NCI-H345 (cell line): ENCODE measurements at places on chromosomes 13 and 19.

DNA sequence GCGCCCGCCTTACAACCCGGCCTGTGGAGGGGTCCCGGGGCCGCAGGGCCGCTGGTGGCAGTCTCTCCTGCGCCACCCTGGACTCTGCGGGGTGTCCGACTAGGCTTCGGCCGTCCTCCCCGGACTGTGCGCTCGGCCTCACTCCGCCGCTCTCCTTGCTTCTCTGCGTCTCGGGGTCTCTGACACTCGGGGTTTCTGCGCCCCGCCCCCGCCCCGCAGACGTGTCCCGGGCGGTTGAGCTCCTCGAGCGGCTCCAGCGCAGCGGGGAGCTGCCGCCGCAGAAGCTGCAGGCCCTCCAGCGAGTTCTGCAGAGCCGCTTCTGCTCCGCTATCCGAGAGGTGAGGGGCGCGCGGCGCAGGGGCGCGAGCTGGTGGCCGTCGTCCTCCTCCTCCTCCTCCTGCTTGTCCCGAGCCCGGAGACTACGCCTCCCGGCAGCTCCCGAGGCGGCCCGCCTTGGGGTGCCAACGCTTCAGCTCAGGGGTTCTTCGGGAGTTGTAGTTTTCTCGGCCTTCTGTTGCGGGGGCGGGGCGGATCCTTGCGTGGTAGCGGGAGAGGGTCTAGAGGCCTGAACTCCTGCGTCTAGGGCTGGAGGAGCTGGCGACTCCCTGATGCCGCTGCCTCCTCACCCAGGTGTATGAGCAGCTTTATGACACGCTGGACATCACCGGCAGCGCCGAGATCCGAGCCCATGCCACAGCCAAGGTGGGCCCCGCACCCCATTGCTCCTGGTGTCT lies 627 bp downstream of the LIN7B start:
- DNase-seq = peak; percentile 31

DNA sequence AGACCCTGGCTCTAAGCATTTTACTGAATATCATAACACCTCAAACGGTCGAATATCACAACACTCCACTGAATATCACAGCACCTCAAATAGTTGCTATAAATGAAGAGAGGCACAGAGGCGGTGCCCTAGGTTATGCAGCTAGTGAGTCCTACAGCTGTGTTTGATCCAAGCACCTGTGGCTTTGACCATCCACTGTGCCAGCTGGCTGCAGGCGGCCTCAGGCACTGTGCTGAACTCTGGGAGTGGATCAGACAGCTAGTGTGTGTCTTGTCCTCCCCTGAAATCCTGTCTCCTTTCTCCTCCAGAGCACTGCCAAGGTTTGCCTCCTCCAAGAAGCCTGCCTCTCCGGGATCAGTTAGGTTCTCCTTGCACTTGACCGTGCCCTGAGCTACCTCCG lies 7.3 kb downstream of the NOSIP start:
- no peak for DNase-seq

GRCh38 chr13:30810801-30811200 lies 75.5 kb downstream of the ALOX5AP start:
- DNase-seq = peak; percentile 58

- DNase-seq = no peak
Observed at GRCh38 chr19:10567656-10568055, 1.1 kb downstream of the CDKN2D start.

DNA sequence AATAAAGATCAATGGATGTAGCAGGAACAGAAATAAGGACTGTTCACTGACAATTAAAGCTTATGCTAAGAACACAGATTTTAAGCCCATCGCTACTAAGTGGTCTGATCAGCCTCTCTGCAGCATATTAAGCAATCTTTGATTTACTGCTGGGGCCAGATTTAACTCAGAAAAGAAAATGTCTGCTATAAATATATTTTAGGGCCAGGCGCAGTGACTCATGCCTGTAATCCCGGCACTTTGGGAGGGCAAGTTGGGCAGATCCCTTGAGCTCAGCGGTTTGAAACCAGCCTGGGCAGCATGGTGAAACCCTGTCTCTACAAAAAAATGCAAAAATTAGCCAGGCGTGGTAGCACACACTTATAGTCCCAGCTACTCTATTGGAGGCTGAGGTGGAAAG lies 43.0 kb downstream of the METTL21C start:
- DNase-seq = no peak

- DNase-seq = no peak
Observed at GRCh38 chr19:18613589-18614234, 1.0 kb downstream of the TMEM59L start.

- DNase-seq = no peak
Observed at GRCh38 chr13:30870049-30870884, 35.8 kb upstream of the MEDAG start.

DNA sequence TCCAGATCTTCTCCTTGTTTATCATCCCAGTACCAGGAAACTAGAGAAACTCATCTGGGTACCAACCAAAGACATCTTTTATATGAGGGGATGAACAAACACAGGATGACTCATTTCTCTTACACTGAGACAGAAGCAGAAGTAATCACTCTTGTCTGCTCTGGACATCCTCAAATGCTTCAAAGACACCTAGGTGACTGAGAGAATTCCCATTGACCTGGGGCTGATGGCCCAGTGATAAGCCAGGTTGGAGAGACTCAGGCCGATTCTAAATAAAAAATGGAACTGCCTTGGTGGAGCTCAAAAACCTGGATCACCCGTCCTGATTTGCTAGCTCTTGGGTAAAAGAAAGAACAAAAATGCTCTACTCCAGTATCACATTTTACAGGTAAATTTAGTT lies 182.2 kb downstream of the ZNF486 start:
- DNase-seq = no peak

DNA sequence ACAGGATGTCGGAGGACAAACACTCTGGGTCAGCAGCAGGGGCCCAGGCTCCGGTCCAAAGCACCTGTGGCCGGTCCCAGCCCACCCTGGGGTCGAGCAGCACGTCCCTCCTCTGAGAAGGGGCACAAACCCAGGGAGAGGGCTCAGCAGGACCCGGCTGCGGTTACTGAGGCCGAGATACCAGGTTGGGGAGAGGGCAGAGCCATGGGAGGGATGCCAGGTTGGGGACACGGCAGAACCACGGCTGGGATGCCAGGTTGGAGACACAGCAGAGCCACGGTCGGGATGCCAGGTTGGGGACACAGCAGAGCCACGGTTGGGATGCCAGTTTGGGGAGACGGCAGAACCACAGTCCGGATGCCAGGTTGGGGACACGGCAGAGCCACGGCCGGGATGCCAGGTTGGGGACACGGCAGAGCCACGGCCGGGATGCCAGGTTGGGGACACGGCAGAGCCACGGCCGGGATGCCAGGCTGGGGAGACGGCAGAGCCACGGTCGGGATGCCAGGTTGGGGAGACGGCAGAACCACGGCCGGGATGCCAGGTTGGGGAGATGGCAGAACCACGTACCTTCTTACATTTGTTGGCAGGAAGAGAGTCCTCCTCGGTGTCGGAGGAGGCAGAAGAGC lies 18.5 kb downstream of the MIER2 start:
- DNase-seq = no peak

DNA sequence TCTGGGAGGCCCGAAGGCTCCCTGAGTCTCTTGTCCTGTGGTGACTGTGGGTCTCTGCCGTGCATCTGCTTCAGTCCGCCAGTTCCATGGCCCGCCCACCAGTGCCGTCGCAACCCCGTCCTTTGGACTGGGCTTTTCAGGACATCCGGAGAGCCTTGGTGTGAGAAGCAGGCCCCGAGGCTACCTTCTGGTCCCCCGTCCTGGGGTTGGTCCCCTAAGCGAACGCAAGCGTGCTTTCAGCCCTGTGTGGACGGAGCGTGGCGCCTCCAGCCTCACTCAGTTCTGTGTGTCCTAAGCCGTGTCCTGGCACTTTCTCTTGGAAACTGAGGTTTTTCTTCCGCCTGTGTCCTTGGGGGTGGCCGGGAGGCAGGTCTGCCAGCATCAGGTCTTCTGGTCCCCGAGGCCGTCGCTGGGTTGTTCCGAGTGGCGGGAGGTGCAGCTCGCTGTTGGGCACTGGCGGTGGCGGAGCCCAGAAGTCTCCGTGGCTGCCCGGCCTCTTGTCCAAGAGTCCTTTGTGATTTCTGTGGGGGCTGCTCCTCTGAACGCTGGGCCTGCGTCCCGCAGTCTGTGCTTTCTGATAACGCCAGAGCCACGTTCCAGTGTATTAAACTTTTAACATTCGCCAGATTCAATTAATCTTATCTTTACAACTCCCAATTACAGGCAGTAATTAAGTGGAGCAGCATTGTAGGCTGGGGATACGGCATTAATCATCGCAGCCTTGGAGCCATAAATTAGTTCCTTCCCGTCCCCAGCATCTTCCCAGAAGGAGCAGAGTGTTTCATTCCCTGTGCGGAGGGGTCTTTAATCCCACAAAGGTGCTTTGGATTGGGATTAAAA lies 99.5 kb downstream of the KDM4B start:
- no peak for DNase-seq

- no peak for DNase-seq
Observed at GRCh38 chr19:39190768-39191167, 6.0 kb upstream of the NCCRP1 start.

DNA sequence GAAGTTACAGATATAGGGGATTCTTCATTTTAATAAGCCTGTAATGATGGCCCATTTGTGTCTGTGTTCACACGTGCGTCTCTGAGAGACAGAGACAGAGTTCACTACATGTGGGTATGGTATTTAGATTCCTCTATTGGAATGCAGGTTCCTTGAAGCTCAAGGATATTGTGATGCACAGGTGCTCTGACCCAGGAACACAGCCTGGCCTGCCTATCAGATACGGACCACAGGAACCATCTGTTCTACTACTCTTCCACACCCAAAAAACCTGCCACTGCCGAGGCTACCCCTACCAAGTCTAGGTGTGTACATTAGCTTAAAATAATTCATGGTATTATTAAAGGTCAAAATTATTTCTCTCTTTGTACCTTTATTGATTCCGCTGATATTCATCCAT lies 289.2 kb downstream of the ATP8A2 start:
- no peak for DNase-seq

GRCh38 chr19:1318678-1319471 lies 33.2 kb downstream of the EFNA2 start:
- DNase-seq = no peak

- no peak for DNase-seq
Observed at GRCh38 chr19:34291235-34291634, 36.9 kb downstream of the GARRE1 start.

GRCh38 chr13:80101040-80101439 lies 239.9 kb downstream of the SPRY2 start:
- no peak for DNase-seq

DNA sequence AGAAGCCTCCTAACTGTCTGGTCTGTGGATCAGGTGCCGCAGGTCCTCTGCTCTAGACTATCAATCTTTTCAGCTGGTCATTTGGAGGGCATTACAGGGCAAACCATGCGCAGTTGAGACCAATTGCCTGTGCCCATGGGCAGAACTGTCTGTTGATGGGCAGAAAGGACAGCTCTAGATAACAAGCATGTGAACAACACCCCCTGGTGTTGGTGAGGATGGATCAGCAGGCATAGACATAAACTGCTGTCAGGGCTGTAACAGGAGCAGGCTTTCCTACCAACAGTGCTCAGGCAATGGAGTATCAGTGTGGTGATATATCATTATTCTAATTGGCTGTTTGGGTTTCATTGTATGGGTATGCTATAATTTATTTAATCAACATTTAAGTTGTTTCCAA lies 104.7 kb upstream of the KL start:
- DNase-seq = peak; percentile 41

- no peak for DNase-seq
Observed at GRCh38 chr13:32432856-32433255, 4.9 kb upstream of the N4BP2L1 start.

GRCh38 chr19:650121-650520 lies 10.4 kb downstream of the FGF22 start:
- DNase-seq = no peak

GRCh38 chr19:5961969-5962945 lies 15.7 kb downstream of the RANBP3 start:
- peak; percentile 98 for DNase-seq

- no peak for DNase-seq
Observed at GRCh38 chr13:23504180-23504579, 66.0 kb upstream of the TNFRSF19 start.

GRCh38 chr13:110436276-110436675 lies 125.2 kb downstream of the RAB20 start:
- DNase-seq = no peak

GRCh38 chr19:1163283-1163933 lies 10.7 kb downstream of the SBNO2 start:
- DNase-seq = no peak

DNA sequence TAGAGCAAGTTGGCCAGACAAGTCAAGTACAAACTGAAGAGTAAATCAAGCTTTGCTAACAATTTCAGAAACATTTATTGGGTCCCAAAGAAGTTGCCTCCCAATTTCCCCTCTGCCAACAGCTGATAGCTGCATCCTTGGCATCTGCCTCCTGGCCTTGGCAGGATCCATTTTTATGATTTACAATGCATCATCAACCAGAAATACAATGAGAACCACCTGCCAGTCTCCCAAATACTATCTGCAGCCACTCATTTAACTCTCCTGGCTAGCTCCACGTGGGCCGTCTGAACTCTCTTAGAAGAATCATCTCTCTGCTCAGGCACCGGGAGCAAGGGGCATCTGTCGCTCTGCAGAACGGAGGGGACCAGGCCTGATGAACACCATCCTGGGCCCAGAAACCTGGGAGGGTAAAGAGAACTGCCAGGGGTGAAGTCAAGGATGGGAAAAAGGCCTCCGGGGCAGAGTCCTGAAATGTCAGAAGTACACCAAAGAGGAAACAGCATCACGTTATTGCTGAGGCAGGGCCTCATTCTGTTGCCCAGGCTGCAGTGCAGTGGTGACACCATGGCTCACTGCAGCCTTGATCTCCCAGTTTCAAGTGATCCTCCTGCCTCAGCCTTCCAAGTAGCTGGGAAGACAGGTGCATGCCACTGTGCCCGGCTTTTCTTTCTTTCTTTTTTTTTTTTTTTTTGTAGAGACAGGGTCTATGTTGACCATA lies 2.6 kb downstream of the LONP1 start:
- no peak for DNase-seq

- DNase-seq = no peak
Observed at GRCh38 chr13:46010148-46010547, 42.4 kb downstream of the ZC3H13 start.

- no peak for DNase-seq
Observed at GRCh38 chr19:38686530-38686888, 39.1 kb downstream of the ACTN4 start.

DNA sequence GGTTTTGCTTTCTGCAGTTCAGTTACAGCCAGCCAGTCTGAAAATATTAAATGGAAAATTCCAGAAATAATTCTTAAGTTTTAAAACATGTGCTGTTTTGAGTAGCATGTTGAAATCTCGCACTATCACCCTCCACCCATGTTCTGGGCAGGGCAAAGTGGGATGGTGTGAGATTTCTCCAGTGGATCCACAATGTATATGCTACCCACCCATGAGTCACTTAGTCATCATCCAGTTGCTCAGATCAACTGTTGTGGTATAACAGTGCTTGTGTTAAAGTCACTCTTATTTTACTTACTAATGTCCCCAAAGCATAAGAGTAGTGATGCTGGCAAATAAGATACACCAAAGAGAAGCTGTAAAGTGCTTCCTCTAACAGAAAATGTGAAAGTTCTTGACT lies 56.4 kb downstream of the CYSLTR2 start:
- DNase-seq = no peak

- no peak for DNase-seq
Observed at GRCh38 chr19:28037186-28037585, 1175.8 kb downstream of the UQCRFS1 start.
